ENCODE measurements at places on chromosomes 1 and 21.

GRCh38 chr1:243718893-243719292 is 131.2 kb downstream of the AKT3 start:
- DNase-seq = no peak

- DNase-seq = no peak
Observed at GRCh38 chr1:116962987-116963639, 38.4 kb upstream of the CD101 start.

DNA sequence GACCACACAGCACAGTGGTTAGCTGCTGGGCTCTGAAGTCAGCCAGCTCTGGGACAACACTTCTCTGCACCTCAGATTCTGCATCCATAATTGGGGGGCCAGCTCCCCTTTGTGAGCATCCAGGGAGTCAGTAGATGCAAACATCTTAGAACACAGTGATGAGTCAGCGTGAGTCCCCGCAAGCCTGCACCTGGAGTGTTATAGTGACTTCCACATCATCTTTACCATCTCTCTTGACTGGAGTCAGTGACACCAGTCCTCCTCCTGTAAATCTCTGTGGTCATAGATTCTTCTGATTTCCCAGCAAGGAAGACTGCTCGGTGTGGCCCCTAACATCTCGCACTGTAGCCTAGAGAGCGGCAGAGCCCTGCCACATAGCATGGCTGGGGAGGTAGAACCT is 13.9 kb upstream of the EDN2 start:
- no peak for DNase-seq

GRCh38 chr1:59678493-59679228 is 136.1 kb upstream of the HOOK1 start:
- DNase-seq = no peak

DNA sequence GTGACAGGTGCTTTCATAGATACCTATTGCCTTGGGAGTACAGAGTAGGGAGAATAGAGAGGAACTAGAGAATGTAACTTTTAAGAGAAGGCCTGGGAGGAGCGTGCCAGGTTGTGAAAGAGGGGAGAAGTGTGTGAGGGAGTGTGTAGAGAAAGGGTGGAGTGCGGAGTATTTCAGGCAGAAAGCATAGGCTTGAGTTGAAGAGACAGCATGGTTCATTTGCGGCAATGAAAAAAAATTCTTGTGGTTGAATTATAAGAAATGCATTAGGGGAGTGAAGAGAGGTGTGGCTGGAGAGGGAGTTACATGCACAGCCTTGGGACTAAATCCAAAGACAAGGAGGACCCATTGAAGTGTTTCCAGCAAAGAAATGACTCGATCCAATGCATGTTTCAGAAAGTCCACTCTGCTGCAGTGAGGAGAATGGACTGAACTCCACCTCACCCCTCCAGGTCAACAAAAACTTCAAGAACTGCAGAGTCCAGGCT is 81.7 kb upstream of the ADAM30 start:
- no peak for DNase-seq

- DNase-seq = no peak
Observed at GRCh38 chr1:100267284-100267683, 1.3 kb downstream of the RTCA start.

DNA sequence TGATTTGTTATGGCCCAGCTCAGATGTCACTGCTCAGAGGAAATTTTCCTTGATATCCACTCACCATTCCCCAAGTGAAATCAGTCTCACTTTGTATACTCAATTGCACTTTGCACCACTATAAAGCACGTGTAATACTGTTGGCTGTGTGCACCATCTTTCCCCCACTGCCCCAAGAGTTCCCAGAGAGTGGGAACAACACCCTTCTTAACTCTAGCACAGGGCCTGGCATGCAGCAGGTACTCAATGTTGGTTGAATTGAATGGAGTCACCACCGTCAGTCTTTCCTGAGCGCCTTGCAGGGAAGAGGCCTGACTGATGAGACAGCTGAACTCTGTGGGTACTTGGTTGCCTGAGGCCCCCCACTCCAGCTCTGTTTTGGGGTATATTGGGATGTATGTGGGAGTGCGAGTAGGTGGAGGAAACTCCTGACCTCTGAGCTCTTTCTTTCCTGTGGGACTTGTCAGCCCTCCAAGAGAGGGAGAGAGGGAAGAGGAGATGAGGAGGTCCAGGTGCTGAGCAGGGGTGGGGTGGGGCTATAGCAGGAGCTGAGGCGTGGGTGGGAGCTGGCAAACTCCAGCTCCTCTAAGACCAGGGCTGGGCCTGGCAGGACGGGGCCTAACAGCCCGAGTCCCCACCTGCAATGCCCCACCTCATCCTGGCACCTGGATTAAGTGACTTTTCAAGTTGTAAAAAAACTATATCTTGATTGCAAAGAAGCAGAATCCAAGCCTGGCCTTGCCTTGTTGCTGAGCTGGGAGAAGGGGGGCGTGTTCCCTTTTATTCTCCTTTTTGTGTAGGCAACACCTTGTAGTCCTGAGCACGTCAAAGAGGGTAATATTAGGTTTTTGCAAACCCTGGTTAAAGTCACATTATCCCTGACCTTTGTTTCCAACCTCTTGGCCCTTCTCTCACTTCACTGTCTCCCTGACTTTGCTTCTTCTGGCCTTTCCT is 19.4 kb upstream of the WASF2 start:
- no peak for DNase-seq

- DNase-seq = no peak
Observed at GRCh38 chr1:201681375-201681774, 142.4 kb downstream of the NAV1 start.

DNA sequence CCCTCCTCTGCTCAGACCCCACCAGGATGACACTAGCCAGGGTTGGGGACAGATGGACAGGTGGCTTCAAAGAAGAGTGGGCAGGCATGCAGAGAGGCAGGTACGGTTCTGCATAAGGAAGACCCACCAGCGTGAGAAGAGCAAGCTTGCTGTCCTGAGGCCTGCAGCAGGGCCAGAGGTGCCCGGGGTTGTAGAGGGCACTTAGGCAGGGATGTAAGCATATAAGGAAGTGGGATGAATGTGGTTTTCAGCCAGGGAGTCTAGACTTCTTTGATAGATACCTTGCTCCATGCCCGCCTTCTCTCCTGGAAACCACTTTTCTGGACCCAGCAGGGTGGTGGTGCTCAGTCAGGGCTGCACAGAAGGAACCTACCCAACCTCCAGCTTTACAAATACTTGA is 1.4 kb downstream of the TTC39A start:
- no peak for DNase-seq

DNA sequence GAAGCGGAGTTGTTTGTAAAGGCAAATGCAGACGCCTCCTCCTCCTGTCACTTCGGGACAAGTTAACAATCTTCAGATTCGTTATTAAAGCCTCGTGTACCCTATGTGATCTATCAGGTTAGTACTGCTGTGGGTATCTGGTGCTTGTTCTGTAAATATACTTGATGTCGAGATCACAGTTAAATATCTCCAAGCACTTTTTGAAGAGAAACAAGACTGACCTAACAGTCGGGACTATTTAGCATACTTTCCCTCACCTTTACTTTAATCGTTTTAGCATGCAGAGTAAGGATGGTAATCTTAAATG is 710 bp downstream of the KLHL20 start:
- no peak for DNase-seq

DNA sequence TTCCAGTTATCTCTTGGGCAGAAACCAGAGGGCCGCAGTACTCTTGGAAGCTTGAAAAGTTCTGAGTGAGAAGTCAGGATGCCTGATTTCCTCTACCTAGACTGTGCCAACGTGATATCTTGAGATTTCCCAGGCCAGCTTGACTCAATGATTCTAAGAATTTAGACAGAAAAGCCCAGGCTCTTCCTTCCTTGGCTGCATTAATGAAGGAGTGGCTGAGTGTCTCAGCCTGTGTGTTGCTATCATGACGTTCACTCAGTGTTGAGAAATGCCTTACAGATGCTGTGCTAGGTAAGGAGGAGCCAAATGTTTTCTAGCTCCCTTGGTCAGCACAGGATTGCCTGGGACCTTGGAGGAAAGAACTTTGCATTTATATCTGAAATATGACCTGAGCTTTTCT is 454.1 kb upstream of the USP24 start:
- DNase-seq = no peak

GRCh38 chr1:218079347-218079746 is 205.7 kb upstream of the RRP15 start:
- no peak for DNase-seq

DNA sequence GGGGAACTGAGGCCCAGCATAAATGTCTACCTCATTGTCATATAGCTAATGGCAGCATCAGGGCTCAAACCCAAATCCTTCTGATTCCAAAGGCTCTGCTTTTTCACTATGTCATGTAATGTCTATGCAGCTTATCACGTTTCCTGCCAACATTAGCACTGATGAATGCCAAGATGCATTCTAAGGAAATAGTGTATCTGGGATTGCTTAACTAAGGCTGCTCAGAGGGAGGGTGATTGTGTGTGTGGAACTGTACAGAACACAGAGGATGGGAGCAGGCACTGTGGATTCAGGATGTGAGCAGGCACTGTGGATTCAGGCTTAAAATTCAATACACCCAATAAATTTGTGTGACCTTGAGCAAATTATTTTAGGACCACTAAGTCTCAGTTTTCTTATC is 456.4 kb upstream of the DEPDC1 start:
- no peak for DNase-seq
